ENCODE measurements at places on chromosomes 12 and 14.

DNA sequence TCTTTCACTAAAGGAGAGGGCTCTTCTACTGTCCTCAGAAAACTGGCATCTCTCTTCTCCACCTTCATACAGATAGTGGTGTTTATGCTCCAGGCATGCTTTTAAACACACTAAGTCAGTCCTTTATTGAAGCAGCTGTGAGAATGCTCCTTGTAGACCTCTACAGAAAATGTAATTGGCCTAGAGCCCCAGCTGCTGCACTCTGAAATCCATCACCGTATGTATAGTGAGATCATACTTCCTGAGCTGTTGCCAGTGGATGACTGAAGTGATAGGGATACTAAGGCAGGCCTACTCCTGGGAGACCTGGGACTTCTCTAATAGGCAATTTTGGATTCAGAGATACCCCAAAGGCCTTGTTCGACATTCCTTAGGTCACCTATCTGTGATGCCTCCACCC is 535.4 kb downstream of the RPS29 start:
- DNase-seq, result no peak

DNA sequence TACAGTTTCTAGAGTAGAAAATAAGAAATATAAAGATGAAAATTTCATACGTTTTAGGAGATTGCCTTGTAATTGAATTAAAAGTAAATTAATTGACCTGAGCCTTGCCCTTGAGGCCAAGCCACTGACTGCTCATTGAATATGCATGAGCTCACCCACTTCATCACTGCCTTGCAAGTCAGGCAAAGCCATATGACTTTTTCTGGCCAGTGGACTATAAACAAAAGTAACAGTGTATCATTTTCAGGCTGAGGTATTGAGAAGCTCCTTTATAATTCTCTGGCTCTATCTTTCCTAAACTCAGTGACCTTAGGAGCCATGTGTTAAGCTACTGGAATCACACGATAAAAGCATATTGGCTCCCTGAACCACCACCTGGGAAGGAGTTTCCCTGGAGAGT is 369.3 kb downstream of the NUAK1 start:
- no peak for DNase-seq

- no peak for DNase-seq
Measured at GRCh38 chr12:25574761-25575160, 21.7 kb upstream of the LMNTD1 start.

DNA sequence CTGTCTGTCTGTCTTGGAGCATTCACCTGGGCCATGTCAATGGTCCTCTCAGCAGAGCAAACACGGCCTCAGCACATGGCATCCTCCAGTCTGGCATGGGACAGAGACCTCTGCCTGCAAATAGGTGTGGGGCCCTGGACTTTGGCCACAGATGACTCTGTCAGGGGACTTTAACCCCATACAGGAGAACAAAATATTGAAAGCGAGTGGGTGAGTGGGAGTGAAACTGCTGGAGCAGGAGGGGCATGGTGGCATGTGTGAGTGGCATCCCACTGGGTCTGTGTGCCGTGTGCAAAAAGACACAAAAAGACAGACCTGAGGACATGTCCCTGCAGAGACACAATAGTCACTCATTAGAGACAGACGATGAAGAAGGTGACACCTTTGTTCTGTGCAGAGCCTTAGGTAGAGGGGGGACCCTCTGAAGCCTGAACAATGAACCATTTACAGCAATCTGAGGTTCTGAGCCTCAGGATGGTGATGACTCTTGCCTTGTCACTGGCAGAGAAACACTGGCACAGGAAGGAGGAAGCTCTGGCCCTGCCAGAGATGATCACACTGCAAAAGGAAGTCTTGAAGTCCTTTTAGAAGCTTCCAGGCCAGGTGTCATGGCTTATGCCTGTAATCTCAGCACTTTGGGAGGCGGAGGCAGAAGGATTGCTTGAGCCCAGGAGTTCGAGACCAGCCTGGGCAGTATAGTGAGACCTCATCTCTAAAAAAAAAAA is 7.5 kb downstream of the LAG3 start:
- no peak for DNase-seq

- DNase-seq, result no peak
Measured at GRCh38 chr12:3604748-3605586, 114.0 kb downstream of the PRMT8 start.

DNA sequence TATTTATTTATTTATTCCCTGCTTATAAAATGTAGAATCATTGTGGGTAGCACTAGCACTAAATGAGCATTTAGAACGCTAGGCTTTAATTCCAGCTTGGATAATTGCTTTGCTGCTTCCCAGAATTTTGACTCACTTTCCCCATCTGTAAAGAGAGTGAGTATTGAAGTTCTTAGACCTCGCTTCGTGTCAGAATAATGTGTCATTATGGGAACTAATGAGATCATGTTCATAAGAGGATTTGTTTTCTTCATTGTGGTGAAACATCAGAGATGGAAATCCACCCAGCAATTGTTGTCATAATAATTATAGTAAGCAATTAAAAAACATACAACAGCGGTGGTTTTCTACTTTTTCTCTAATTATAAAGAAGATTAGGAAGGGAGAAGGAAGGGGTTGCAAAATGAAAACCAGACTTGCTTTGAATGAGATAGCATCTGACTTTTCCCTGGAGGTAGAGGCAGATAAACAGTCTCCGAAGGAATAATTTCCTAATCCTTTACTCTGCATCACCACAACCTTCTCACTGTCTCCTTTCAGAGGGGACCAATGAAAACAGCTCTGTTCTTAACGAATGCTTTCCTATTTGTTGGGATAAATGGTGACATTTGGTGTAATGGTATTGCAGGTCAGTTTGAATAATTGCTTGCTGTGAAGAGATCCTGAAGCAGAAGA is 86.8 kb upstream of the ARHGAP5 start:
- DNase-seq, result no peak

- no peak for DNase-seq
Measured at GRCh38 chr12:94491489-94491888, 31.8 kb upstream of the CEP83 start.

DNA sequence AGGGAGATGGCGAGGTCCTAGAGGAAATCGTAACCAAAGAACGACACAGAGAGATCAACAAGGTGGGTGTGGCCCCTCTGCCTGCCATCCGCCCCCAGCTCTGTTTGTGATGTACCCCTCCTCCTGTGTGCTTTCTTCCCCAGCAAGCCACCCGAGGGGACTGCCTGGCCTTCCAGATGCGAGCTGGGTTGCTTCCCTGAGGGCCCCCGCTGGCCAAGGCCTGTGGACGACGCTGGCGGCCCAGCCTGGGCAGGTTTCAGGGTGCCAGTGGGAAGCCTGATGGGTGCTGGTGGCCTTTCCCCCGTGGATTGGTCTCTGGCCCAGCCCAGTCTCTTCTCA is 2.0 kb downstream of the ARL6IP4 start:
- no peak for DNase-seq

DNA sequence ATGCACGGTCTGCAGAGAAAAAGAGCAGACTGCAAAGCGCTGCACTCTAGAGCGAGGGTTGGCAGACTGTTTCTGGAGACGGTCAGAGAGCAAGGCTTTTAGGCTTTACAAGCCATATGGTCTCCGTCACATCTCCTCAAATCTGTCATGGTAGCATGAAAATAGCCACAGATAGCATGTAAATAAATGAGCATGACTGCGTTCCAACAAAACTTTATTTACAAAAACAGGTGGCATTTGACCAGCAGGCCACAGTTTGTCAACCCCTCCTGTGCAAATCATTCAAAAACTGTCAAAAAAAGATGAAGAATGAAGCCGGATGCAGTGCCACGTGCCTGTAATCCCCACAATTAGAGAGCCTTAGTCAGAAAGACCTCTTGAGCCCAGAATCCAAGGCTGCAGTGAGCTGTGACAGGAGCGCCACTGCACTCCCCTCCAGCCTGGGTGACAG is 18.9 kb downstream of the SYNE3 start:
- DNase-seq, result no peak

GRCh38 chr14:60753264-60754119 is 18.9 kb downstream of the MNAT1 start:
- DNase-seq, result no peak

GRCh38 chr12:39327510-39327909 is 115.4 kb downstream of the KIF21A start:
- no peak for DNase-seq

DNA sequence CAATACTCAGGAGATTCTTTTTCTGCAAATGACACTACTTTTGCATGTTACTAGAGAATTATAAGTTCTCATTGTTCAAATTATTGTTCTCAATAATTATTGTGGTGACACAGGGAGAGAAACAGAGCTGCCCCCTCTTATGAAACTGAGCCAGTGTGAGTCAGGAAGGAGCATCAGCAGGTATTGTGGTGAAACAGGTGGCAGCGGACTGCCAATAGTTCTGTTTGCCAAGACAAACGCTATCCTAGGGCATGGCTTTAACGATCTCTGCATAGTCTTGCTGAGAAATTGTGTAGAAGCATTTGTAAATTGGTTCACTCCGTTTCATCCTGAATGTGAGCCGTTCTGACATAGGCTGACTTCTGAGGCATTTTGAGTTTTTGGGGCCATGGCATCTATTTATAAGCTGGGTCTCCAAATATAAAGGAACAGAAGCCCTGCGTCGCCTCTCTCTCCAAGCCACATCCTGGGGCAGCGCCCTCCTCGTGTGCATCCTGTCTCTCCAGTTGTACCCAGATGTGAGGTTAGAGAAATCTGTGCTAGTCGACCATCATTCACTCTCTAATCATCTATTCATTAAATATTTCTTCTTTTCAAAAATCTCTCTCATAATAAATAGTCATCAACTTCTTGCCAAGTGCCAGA is 15.8 kb upstream of the PPP4R4 start:
- no peak for DNase-seq

DNA sequence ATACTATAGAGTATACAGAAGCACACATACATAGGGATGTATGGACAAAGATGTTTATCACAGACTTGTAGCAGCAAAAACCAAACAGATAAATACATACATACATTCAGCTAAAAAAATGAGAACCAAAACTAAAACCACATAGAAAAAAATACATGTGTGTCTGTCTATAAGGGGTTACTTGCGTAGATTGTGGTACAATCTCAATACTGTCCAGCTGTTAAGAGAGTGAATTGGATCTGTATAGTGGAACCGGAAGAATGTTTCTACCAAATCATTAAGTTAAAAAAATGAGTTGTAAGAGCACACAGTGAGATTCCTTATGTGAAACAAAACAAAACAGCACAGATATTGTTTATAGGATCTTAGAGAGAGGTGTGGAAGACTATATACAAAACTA is 44.2 kb upstream of the DCD start:
- no peak for DNase-seq

- no peak for DNase-seq
Measured at GRCh38 chr12:126343321-126343720, 1278.1 kb downstream of the AACS start.

DNA sequence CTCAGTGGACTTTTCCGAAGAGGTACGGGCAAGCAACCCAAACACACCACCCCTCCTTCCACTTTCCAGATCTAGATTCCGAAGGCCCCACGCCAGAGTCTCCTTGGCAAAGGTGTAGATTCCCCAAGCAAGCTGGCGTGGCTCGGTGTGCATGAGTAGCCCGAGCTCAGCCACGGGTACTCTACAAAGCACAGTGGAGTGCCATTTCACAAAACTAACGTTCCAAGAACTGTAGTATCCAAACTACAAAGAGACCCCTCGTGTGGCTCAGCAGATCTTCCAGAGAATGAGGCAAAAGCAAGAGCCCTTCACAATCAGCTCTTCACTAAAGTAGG is 72.1 kb downstream of the FOXN3 start:
- DNase-seq, result peak; percentile 19

DNA sequence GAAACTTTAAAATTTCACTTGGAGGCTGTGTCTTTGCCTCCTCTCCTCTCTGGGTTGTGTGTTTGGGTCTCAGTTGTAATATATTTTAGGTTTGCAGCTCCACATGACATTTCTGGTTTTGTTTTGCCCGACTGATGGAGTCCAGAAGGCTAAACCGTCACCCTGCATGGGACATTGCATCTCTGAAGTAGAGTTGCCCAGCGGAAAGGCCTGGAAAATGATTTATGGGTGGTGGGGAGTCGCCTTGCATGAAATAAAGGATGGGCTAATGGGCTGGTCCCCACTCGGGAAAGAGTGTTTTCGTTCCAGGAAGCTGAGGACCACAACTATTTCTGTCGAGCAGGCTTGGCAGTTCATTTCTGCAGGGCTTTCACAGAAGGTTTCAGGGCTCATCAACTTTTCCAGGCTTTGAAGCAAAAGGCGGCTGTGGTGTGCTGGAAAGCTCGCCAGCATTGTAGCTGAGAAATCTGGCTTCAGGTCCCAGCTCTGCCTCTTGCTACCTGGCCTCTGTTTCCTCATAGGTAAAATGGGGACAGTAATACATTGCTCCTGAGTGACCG is 74.8 kb upstream of the GSC start:
- DNase-seq, result no peak

DNA sequence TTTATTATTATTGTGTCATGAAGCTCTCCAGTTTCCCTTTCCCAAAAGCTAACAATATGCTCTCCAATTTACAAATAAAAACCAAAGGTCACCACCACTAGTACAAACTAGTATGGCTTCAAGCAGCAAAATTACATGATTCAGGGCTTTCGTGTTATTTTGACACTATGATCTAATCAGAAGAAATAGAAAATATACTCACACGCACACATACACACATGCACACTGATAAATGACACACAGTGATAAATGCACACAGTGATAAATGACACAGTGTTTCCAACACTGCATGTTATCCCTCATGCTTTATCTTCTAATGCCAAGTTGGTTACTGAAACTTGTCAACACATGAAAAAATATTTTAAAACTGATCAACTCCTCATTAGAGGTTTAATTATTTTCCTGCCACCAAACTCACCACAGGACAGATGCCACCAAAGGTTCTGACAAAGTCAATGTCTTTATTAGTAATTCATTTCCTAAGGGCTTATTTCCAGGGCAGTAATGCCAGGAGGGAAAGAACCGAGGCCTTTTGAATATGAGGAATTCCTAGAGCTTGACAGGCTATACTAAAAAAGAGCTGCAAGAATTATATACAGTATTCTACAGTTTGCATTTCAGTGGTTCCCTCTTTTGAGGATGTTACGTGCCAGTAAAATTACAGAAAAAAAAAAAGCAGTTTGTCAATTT is 82.4 kb downstream of the PPP2R5E start:
- no peak for DNase-seq

- DNase-seq, result no peak
Measured at GRCh38 chr12:61385771-61386170, 874.4 kb upstream of the USP15 start.

- no peak for DNase-seq
Measured at GRCh38 chr14:66600416-66600815, 92.5 kb downstream of the GPHN start.

GRCh38 chr14:72609205-72609916 is 284.5 kb downstream of the DPF3 start:
- DNase-seq, result no peak

DNA sequence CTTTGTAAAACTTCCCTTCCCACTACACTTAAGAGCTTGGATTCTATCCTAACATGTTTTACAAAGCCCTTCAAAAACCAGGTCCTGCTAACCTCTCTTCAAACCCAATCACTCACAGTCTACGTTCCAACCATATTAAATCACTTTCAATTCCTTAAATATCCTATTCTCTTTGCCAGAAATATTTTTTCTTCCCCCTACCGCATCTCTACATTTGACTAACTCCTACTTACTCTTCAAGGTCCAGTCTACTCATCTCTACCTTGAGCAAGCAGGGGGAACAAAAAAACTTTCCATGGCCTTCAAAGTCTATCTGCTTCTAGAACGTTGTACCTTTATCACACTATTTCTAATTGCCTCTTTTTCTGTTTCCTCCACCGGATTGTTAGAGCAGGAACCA is 6.1 kb downstream of the ERGIC2 start:
- no peak for DNase-seq

GRCh38 chr12:49818241-49818895 is 9.8 kb downstream of the NCKAP5L start:
- no peak for DNase-seq

All from NCI-H446 (cell line).